T-cell (primary cell): ENCODE measurements at places on chromosomes 12 and 14.
A peak's percentile ranks its signal among the peaks of the same experiment; 100 is the strongest.

GRCh38 chr12:65169320-65170208 is at the start of gene LEMD3:
LEMD3 (plus strand) TSS chr12:65169583; CDS start chr12:65169597, 14 bp downstream.
- peak; percentile 96 for DNase-seq
- peaks cover 3% of the 10 kb centered on the region for H3K27me3 ChIP-seq
- peaks cover 18% of the 10 kb centered on the region for H3K4me1 ChIP-seq
- H3K27ac ChIP-seq: peak within 1 kb of the TSS; percentile 93
- no peaks in the 10 kb centered on the region for H3K36me3 ChIP-seq

DNA sequence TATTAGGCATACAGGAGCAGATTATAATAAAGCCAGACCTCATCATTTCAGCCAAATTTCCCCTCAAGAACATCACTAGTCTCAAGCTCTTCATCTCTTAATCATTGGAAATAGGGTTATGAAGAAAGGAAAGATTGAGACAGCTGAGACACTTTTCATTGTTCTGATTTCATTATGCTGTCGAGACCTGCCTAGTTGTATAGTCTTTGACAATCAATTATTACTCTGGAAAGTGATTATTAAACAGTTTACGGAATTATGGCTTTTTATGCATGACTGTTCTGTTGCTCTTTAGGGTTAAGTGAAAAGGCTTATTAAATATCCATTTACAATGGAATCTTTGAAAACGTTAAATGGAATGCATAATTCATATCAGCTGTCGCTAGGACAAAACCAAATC is 48.3 kb downstream of the TTC6 start:
- no peaks in the 10 kb centered on the region for H3K27me3 ChIP-seq
- H3K4me3 ChIP-seq: no peak overlapping the region
- H3K36me3 ChIP-seq: no peaks in the 10 kb centered on the region
- H3K27ac ChIP-seq: no peak overlapping the region
- DNase-seq: no peak
- H3K4me1 ChIP-seq: no peaks in the 10 kb centered on the region

GRCh38 chr12:69415471-69416275 is 54.5 kb upstream of the FRS2 start:
- no peak overlapping the region for H3K27ac ChIP-seq
- no peaks in the 10 kb centered on the region for H3K27me3 ChIP-seq
- H3K36me3 ChIP-seq: no peaks in the 10 kb centered on the region
- no peak overlapping the region for H3K4me3 ChIP-seq
- no peaks in the 10 kb centered on the region for H3K4me1 ChIP-seq

DNA sequence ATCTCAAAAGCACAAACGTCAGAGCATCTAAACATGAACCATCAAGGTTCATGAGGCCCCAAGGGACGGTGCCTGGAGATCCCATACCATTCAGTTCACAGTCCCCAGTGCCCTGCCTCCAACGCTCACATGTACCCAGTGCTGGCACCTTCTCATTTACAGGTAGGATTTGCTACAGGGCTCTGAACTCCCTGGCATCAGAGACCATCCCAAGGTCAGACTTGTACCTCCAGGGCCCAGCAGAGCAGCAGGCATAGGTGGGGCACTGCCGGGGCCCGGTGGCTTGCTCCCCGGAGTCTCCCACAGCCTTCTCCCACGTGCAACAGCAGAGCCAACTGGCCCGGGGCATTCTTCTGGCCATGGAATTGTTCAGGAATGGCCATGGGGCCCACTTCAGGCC is 114.8 kb downstream of the BCL11B start:
- no peaks in the 10 kb centered on the region for H3K36me3 ChIP-seq
- no peaks in the 10 kb centered on the region for H3K27me3 ChIP-seq
- no peaks in the 10 kb centered on the region for H3K4me1 ChIP-seq
- H3K4me3 ChIP-seq: no peak overlapping the region

GRCh38 chr12:119229205-119229604 is 50.5 kb downstream of the HSPB8 start:
- no peak for DNase-seq
- no peak overlapping the region for H3K27ac ChIP-seq
- H3K27me3 ChIP-seq: no peaks in the 10 kb centered on the region
- no peaks in the 10 kb centered on the region for H3K36me3 ChIP-seq

- DNase-seq: no peak
- no peak within 1 kb of the TSS for H3K27ac ChIP-seq
- H3K27me3 ChIP-seq: no peaks in the 10 kb centered on the region
- no peak within 1 kb of the TSS for H3K4me3 ChIP-seq
- H3K36me3 ChIP-seq: no peaks in the 10 kb centered on the region
These were observed at the start of gene TCL1B for GRCh38 chr14:95685978-95686922. TCL1B (plus strand) TSS chr14:95686426; CDS start chr14:95686468, 42 bp downstream.

- no peaks in the 10 kb centered on the region for H3K27me3 ChIP-seq
- no peaks in the 10 kb centered on the region for H3K4me1 ChIP-seq
- H3K36me3 ChIP-seq: no peaks in the 10 kb centered on the region
These were observed 310.2 kb downstream of the MDGA2 start for GRCh38 chr14:47365233-47365632.
